NCI-H2081 (cell line): ENCODE measurements at places on chromosomes 4 and X.

DNA sequence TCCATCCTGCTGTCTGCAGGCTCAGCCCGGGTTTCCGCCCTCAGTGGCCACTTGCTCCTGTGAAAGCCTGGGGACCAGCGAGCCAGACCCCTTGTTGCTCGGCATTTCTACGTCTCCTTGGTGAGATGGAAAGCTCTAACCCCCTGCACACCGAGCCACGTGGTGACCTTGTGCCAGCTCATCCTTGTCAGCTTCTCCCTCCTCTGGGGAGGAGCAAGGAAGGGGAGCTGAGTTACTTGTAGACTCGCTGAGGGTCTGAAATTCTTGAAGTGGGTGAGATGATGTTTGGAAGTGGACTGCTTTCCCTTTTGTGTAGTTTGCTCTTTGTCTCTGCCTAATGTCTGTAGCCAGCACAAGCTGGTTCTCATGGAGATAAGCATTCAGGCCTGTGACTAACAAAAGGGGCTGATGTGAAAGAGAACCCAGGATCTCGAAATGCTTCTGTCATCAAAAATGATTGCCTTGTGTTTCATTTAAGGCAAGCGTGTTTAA, 29.3 kb downstream of the RGS12 start:
- no peak for DNase-seq

DNA sequence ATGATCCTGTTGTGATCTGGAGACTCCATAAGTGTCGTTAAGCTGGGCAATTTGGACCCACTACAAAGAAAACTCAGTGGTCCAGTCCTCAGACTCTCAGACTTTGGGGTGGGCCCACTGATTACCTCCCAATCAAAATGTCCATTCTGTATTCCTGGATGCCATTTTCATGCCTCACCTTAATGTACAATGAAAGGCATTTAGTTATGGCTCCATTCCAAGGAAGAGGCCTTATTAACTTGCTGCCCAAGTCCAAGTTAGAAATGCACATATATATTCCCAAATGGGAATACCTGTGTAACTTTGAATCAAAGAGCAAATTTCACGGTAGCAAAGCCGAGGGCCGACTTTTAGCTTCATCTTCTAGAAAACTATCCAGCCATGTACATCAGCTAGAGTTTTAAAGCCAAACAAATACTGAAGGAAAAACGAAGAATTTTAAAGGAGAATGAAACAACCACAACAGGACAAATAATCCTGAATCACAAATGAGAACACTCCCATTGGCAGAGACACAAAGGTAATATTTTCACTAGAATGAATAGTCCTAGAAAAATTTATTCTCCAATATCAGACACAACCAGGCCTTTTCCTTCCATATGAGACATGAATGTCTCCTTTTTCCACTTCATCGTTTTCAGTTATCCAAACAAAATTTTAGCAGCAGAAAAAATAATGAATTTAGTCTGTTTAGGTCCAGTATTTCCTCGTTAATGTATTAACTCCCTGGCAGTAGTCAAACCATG, 63.7 kb upstream of the HHIP start:
- no peak for DNase-seq

DNA sequence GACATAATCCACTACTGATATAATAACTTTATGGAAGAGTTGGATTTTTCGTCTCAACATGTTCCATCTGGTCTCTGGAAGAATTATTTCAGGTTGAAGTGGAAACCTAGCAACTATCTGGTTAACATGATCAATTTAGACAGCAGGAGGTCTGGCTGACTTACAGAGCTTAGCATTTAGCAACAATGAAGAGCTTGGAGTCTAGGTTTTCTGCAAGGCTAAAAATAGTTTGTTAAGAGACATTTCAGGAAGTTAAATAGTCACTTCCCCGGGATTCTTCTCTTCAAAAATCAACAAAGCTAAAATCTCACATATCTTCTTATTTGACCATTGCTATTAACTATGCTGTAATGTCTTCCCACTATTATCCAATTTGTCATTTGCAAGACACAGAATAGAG, 418.6 kb upstream of the DIPK2B start:
- peak; percentile 64 for DNase-seq

GRCh38 chr4:158067646-158068045, 105.2 kb downstream of the GASK1B start:
- DNase-seq: no peak
